ENCODE measurements at places on chromosomes 5 and 9. TPM values are rescaled to one million over a fixed set of nuclear protein-coding genes. Genes with fewer than 3 reads are reported as not detected.

GRCh38 chr5:62649476-62650113, 71.0 kb downstream of the LRRC70 start:
- DNase-seq = no peak

DNA sequence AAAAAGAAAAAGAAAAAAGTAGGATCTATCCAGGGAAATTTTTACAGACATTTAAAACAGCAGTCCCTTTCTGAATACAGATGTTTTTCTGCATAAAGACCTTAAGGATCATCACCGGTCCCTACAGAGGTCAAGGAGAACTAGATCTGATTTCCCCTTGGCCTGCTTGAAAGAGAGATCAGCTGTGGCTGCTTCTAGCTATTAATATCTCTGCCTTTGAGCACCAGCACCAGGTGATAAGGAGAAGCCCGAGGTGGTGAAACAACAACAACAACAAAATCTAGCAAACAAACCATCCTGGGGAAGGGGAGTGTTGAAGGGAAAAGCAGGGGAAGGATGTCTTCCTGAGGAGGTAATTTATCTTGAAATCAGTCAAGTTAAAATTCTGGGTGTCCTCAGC, 42.1 kb downstream of the ZNF366 start:
- no peak for DNase-seq

- DNase-seq = no peak
Measured at GRCh38 chr5:102603670-102604069, 104.9 kb upstream of the SLCO6A1 start.

DNA sequence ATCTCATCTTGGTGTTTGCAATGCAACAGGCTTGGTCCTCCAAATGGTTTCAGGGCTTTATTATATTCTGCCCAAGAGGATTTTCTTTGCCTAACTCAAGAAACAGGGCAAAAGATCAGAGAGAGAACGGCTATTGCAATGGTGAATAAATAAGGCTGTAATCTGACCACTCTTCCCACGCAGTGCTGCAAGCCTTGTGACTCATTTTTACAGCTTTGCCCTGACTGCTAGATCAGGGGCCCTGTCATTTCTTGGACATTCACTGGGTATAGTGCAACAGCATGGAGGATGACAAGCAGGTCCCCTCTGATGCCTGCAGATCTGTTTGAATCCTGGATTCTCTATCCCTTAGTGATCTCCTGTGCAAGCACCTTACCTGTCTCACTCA, 459.1 kb downstream of the EBF1 start:
- no peak for DNase-seq

Gene EGFLAM
- total RNA-seq = not detected

DNA sequence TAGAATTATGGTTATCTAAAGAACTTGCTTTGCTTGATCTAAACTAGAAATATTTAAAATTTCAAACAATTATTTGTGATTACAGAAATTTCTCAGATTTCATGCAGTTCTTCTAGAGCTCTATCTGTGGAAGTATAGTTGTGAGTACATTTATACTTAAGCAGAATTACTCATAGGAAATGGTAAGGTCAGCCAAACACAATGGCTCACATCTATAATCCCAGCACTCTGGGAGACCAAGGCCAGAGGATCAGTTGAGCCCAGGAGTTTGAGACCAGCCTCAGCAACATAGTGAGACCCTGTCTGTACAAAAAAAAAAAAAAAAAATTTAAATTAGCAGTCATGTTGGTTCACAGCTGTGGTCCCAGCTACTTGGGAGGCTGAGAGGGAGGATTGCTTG, 71.0 kb downstream of the INVS start:
- no peak for DNase-seq

DNA sequence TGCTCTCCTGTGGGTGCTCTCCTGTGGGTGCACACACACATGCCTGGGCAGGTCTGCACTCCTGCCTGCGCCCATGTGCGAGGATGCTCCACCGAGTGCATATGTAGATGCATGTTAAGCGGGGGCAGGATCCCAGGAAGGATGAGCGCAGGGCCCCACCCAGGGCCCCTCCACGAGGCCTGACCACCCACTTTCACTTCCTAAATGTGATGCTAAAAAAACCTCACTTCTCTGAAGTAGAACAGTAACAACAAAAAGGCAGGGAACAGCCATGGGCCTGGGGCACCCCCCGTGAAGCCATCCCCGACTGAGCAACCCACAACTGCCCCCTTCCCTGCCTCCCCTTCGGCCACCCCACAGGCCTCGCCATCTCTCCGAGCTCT, 48.2 kb upstream of the SARDH start:
- peak; percentile 60 for DNase-seq

DNA sequence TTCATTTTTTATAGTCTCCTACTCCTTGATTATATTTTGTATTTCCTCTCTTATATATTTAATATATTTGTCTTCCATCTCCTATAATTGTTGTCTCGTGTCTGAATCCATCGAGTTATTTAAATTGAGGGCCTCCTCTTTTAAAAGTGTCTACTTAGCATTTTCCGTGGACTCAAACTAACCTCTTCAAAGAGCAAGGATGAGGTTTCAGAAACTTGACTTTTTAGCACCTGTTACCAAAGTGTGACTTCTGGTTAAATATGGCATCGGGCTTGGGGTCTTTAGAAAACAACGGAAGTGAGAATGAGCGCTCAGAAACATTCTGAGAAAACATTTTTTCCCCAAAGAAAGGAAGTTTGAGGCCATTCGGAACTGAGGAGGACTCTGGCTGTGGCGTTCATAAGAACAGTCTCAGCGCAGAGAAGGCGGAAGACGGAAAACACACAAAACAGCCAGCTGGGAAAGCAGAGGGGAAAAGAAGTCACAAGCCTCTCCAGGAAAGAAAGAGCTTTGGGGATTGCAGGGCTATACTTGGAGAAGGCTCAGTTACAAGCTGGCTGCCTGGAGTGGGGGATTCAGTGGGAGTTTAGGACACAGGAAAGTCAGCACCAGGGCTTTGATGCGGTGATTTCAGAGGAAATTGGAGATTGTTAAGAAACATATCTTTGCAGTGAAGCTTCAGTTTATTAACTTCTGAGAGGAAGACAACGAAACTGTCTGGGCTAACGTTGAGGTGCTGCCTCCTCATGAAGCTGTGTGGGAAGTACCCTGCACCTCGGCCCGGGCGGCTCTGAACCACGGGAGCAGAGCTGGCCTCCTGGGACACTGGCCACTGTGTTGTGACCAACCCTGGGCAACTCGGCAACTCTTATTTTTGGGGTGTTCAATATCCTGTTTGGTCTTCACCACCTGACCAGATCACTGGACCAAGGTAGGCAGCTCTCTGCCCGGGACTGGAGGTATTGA, 25.1 kb upstream of the IRX2 start:
- no peak for DNase-seq

DNA sequence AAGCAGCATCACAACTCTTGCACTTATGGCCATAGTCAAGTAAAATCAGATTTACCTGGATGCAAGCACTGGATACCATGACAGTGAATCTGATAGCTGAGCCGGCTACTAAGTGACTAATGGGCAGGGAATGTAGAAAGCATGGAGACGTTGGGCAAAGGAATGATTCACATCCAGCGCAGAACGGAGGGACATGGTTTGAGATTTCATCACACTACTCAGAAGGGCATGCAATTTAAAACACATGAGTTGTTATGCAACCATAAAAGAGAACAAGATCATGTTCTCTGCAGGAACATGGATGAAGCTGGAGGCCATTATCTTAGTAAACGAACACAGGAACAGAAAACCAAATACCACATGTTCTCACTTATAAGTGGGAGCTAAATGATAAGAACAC, 169.1 kb upstream of the PIK3R1 start:
- DNase-seq = no peak

GRCh38 chr5:42620579-42621216, 135.9 kb upstream of the CCDC152 start:
- no peak for DNase-seq

- DNase-seq = no peak
Measured at GRCh38 chr9:69190863-69191181, 16.7 kb downstream of the TJP2 start.

DNA sequence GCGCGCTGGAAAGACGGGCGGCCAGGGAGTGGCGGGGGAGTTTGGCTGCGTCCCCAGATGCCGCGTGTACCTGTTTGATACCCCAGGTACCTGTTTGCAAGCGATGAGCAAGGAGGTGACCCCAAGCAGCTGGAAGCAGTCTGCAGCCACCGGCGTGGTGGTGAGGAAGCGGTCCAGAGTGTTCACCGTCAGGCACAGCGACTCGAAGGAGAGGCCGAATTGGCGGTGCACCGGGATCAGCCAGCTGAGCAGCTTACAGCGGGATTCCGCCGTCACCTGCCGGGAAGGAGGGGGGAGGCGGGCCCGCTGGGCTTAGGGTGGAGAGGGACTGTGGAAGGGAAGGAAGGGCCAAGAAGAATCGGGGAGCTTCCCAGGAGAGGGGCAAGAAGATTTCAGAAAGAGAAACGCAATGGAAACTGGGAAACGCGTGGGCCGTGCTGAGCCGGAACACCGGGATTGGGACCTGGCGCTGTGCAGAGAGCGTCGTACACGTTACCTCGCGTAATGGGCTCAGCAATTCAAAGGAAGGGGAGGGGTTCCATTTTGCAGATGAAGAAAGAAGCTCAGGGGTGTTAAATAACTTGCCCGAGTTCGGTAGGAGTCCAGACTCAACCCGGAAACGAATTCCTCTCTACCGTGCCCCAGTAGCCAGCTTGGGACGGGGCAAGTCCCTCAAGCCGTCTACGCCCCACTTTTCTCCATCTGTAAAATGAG, 980 bp downstream of the CCNO start:
- DNase-seq = peak; percentile 29

Gene SPATA31E1
- total RNA-seq = not detected

- DNase-seq = no peak
Measured at GRCh38 chr5:81774374-81774773, 23.5 kb upstream of the SSBP2 start.

- DNase-seq = no peak
Measured at GRCh38 chr9:123234853-123235252, 33.5 kb downstream of the STRBP start.

Gene FAM169A
- total RNA-seq = 8.2 TPM

Gene CCDC112
- 5.3 TPM for total RNA-seq

DNA sequence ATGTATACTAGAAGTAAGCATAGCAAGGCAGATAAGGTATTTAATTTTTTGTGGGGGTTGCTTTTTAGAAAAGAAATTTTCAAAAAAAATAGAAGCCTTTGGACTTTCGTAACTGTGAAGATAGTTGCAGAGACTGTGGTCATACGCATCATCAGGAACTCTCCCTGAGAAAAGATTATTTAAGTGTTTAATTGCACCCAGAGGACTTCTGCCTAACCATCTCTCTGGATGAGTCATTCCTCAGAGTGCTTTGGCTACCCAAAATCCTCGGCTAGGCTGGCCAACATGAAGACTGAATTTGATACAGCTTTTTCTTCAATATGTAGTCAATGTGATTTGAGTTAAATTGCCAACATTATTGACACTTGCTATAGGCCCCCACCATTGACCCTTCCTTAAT, 296.4 kb downstream of the TLR4 start:
- DNase-seq = no peak

DNA sequence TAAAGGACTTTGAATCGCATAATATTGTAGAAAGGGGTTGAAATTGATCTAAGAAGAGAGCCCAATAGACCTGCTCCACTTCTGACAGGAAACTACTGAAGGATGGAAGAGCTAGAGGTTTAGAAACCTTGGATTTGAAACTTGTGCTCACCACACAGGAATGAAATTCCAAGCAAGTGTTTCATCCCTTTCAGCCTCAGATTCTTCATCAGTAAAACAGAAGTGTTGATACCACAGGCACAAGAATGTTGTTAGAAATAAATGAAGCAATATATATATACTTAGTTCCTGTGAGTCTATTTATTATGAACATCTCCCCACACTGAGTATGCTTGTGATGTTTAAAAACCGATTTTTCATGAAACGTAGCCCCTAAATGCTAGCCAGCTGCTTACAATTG, 43.8 kb downstream of the PRRC1 start:
- DNase-seq = no peak

Gene ABCA2
- total RNA-seq = 7.5 TPM

DNA sequence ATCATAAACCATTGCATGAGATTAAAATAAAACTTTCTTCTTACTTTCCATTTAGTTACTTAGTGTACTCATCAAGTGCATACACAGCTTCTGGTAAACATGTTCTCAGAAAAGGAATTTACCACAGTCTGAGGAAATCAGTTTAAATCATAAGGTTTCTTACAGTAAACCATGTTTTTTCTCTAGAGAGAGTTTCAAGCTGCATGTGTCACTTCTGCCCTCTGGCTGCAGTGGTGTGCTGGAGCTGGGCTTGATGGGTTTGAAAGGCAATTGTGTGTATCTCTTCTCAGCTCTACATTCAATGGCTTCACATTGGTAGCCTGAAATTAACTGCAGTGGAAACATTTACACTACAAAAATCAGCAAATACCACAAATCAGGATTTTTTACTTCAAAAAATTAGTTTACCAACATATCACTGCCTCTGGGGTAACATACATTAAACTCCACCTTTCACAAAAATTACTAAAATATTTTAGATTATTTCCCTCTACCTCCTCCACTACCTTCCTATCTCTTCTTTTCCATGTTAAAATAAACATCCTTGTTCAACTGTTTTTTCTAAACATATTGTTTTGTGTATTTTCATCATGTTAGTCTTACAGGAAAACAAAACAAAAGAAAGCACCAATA, 414.3 kb downstream of the ANXA1 start:
- DNase-seq = no peak

Gene FRMPD1
- 0.07 TPM for total RNA-seq

Gene IRX2
- not detected for total RNA-seq

Gene CDX1
- not detected for total RNA-seq

DNA sequence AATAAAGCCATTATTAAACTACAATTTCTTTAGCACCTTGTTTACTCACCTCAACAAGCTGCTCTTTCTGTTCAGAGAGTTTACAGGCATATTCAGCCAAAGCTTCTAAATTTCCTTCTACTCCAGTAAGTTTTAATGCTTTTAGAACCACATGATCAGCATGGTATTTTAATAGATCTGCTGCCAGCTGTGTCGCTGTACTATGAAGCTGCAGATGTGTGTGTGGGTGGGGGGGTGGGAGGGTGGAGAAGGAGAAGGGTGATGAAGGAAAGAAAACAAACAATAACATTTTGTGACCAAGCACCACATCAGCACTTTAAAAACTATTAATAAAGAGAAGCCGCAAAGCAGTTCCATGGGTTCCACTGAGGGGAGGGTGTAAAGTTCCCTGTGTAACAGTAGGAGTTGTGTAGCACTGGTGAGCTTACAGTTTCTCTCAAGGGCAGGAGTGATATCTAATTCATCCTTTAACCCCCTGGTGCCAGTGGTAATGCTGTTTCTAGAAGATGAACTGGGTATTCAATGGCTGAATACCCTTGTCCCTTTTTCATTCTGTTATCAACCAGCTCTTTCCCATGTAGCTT, 38.5 kb downstream of the ABITRAM start:
- no peak for DNase-seq

GRCh38 chr9:126531591-126531990, 82.1 kb upstream of the LMX1B start:
- DNase-seq = no peak

Gene OMD
- total RNA-seq = not detected

DNA sequence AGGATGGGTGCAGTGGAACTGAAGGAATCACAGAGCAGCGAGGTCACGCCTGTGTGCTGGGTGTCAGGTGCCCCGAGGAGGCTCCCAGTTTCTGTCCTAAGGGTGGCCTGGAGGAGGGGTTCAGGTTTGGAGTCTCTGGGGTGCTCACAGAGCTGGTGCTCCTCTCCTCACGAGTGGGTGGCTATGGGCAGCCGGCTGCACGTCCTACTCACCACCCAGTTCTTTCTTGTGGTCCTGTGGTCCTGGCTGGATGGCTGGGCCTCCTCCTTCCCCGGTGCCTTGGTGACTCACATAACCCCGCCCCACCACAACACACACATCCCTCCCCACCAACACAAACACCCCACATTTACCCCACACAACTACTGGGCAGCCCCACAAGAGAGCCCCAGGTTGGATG, 9.9 kb upstream of the PTGS1 start:
- no peak for DNase-seq

- no peak for DNase-seq
Measured at GRCh38 chr9:6147846-6148245, 67.8 kb upstream of the IL33 start.

All from activated B cell treated with CpG ODN at 0.5 μM for 24 hours (primary cell).